HT-29 (cell line): ENCODE measurements at places on chromosomes 1 and 21.

DNA sequence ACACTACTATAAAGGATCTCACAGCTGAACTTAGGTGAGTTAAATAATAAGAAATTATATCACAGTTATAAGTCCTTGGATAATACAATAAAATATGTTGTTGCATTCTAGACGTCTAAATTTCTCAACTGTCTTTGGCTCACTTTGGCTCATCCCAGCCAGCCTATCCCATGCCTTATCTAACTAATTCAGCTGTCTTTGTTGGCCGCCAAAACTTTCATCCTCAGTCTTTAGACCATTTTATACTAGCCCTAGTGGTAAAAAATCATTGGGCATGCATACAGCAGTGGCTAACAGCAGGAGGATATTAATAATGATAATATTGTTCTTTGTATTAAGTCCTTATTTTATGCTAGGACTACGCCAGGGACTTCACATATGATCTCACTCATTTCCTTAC, 59.3 kb downstream of the CCDC18 start:
- DNase-seq = no peak

DNA sequence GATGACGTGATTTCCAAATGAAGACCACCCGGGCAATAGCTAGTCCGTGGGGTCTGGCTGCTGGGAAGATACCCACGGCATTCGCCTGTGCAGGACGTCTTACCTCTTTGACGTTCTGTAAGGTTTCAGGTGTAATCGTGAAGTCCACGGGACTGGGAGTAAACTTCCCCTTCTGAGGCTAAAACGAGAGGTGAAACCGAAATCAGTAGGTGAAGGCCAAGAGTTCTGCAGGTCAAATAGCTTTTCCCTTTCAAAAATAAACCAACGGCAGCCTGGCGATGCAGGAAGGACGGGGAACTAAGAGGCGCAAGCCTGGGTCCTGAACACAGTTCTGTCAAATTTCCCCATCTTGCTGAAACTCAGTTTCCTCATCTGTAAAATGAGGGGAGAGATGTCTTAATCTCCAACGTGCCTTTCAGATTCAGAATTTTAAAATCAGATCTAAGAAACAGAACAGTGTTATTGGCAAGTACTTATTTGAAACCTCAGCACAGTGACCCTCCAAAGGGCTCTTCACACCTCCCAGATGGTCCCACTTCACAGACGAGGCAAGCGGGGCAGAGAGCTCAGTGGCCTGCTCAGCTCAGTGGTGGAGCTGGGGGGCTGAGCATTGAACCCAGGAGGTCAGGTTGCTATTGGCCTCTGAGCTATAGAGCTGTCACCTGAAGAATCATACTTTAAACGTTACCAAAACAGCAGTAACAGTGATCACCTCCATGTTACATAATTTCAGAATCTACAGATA, 34.7 kb downstream of the VPS26C start:
- DNase-seq = no peak

GRCh38 chr1:119141020-119141424, 569 bp upstream of the WARS2 start:
- no peak for DNase-seq

GRCh38 chr1:154223621-154224020, 2.9 kb downstream of the UBAP2L start:
- no peak for DNase-seq

- no peak for DNase-seq
Observed at GRCh38 chr1:193701759-193702158, 515.3 kb upstream of the B3GALT2 start.

GRCh38 chr1:95554408-95554807, 320.4 kb downstream of the RWDD3 start:
- DNase-seq = no peak

DNA sequence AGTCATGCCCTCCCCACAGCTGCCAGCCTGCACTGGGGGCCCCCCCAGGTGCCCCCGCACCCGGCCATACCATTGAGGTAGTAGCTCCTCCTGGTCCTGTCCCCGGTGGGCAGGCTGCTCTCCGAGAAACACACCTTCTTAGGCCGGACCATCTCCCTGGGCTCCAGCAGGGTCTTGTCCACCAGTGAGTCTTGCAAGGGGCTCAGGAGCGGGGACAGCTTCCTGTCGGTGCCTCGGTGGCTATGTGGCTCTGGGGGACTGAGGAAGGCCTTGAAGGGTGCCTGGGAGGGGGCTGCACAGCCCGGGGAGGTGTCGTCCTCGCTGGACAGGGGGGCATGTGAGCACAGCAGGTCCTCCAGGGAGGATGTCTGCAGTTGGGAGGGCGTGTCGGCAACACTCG, 12.9 kb upstream of the FTCD start:
- DNase-seq = no peak

DNA sequence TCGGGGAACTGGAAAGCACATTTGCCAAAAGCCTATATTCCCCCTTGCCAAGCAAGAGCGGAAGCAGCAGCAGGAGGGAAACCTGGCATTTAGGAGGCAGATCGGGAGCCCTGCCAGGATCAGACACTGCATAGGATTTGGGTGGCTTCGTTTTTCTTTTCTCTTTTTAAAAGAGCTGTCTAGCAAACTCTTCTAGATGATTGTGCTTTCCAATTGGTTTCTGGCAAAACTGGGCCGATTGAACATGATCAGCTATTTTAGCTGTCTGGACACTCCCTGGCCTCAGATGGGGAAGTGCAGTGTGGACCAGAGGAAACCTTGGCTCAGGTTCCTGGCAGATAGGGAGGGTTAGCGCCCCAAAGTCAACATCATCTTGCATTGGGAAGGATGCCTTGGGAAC, 414.0 kb upstream of the KAZN start:
- no peak for DNase-seq

- DNase-seq = no peak
Observed at GRCh38 chr1:159779403-159779851, 1.3 kb upstream of the DUSP23 start.
